HAP-1 (cell line): ENCODE measurements at places on chromosomes 12 and 14.
A peak's percentile ranks its signal among the peaks of the same experiment; 100 is the strongest.

- no peak for DNase-seq
Measured at GRCh38 chr12:57237932-57238853, 8.7 kb downstream of the SHMT2 start.

GRCh38 chr12:30925607-30926242 lies 823 bp upstream of the TSPAN11 start:
- no peak for DNase-seq

GRCh38 chr12:64625243-64626077 lies 15.2 kb downstream of the RASSF3 start:
- peak; percentile 38 for DNase-seq

DNA sequence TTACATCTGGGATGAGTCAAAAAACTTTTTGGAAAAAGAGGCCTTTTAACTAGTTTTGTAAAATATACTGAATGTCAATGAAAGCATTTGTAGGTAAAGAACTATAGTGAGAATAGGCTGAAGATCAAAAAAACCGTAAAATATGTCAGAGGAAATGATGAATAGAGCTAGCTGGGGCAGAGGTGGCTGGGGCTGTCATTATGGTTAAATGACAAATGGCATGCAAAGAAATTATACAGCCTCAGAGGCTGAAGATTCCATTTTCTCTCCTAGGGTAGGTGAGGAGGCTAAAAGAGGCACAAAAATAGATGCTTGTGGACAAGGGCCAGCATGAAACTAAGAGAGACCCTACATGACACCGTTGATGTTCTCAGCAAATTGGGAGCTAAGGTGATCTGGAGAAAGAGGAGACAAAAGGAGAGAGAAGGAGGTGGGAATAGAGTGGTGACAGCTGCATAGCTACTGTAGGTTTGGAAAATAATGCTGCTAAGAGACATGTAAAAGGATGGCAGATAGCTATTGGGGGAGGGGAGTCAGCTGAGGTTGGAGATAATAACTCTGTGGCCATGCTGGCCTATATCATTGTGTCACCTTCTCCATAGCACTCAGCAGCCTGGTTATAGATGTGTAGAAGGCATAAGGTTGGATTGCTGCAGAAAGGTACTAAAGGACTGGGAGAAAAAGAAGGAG lies 63.8 kb downstream of the ABCC9 start:
- DNase-seq = no peak

DNA sequence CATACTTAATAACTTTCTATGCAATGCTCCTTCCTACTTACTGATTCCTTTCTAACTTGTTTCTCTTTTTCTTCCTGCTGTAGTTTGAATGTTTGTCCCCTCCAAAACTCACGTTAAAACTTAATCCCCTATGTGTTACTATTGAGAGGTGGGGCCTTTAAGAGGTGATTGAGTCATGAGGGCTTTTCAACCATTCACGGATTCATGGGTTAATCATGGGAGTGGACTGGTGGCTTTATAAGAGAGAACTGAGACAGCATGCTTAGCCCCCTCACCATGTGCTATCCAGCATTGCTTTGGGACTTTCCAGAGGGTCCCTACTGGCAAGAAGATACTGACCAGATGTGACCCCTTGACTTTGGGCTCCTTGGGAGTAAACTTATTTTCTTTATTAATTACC lies 66.0 kb upstream of the TRIM9 start:
- DNase-seq = no peak

GRCh38 chr14:74866708-74867389 lies 9.1 kb downstream of the PROX2 start:
- DNase-seq = no peak

DNA sequence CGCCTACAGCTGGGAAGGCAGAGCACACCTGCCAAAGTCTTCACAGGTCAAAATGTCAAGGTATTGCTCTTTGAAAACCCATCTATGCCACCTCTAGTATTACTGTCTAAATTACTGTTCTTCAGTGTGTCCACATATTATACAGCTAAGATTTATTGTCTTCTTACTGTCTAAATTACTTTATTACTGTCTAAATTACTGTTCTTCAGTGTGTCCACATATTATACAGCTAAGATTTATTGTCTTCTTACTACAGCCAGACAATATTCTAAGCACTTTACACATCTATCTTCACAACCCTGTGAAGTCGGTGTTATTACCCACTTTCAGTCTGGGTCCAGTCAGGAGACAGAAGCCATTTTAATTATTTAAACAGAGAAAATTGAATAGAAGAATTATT lies 173.9 kb downstream of the MYRFL start:
- no peak for DNase-seq

DNA sequence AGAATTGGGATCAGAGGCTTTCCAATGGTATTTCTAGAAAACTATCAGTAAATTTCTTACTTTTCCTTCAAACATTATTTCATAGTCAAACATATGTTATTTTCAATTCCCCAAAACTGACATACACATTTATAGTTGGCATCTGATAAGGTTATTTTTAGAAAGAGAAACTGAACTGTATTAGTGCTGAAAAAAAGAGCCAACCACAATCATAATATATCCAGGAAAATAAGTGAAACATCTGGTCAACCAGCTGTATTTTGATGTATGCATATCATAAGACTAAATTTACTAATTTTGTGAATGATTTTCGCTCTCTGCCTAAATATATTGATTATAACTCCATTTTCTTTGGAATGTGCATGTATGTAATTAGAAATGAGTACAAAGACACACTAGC lies 554.2 kb downstream of the FLRT2 start:
- DNase-seq = no peak

- DNase-seq = peak; percentile 80
Measured at GRCh38 chr12:113392988-113393579, 10.6 kb downstream of the SDS start.

DNA sequence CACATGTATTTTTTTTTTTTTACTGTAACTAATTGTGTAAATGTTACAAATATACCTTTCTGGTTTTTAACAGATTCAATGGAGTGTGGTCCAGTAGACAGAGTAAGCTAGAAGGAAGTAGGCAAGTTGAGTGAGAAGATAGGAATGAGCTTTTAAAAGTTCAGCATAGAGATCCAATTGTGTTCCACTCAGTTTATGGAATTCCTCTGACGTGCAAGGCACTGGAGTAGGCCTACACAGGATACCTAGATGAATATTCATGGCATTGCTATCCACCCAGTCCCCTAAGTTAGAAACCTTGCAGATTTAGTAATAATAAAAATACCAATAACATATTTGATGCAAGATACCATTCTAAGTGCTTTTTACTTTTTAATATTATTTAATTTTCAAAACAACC lies 225.6 kb upstream of the ARID2 start:
- no peak for DNase-seq

DNA sequence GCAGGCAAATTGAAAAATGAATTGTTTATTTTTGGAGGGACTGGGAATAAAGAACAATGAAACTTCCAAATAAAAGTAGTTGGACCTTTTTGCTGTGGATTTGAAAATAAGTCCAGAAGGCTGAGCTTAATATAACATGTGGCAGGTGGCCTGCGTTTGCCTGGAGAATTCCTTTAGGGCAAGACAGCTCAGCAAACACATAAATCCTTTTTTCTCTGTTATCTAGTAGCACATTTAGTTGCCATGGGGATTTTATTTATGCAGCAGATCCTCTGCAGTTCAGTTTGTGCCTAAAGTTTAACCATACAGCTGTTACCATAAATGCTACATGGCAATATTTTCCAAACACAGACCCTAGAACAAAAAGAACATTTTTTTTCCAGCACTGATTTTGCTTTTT lies 180.0 kb downstream of the NPAS3 start:
- no peak for DNase-seq

- no peak for DNase-seq
Measured at GRCh38 chr14:93747560-93747959, 40.7 kb downstream of the PRIMA1 start.

- DNase-seq = no peak
Measured at GRCh38 chr14:54138024-54138353, 181.4 kb upstream of the BMP4 start.

- no peak for DNase-seq
Measured at GRCh38 chr14:33631021-33631420, 319.9 kb downstream of the EGLN3 start.

DNA sequence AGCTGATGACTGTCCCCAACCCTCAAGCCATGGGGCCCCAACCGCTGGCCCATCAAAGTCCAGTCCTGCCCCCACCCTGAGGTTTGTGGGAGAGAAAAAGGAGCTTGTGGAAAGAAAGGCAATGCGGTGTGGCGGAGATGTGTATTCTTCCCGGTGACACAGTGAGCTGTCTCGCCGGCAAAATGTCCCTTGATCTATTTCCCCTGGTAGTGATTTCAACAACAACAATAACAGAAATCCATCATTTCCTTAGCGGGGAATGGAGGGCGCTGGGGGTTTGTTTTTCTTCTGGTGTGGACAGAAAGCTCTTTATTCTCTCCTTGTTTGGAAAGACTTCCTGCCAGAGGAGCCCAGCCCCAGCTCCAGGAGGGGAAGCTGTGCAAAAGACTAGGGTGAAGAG lies 93.7 kb upstream of the LHX5 start:
- no peak for DNase-seq

DNA sequence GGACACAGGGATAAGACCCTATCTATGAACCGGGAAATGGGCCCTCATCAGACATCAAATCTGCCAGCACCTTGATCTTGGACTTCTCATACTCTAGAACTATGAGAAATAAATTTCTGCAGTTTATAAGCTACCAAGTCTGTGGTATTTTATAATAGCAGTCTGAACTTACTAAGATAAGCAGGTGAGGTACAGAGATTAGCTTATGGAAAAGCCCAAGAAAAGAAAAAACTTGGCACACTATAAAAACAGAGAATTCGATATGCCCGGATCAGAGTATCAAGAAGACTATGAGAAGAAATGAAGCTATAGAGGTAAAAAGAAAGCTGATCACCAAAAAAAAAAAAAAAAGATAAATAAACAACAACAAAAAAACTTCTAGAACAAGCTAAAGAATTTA lies 52.6 kb downstream of the EEA1 start:
- DNase-seq = no peak

DNA sequence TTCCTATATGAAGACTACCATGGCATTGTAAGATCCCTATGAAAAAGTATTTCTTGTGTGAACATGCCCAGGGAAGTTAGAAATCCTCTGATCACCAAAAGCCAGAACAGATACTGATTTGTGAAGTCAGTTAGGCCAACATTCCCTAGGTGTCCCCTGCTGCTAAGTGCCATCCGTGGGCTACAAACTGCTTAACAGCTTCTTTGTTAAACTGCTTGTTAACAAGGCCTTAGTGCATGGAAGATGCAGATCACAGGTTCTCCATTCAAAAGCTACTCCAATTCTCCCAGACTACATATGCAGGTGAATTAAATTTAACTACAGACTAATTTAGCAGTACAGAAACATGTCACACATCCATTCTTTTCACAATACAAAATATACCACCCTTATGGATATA lies 108.2 kb downstream of the PRICKLE1 start:
- peak; percentile 38 for DNase-seq

DNA sequence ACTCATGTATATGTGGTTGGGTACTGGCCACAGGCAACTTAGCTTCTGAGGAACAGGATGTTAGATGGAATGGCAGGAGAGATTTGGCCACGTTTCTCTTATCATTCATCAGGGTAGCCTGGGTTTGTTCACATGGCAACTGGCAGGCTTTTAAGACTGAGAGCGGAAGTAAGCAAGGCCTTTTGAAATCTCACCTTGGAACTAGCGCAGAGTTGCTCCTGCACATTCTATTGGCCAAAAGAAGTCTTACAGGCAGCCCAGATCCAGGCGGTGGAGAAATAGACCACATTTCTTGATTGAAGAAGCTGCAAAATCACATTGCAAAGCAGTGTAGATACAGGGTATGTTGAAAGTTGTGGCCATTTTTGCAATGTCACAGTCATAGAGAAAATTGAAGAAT lies 3.7 kb downstream of the CLEC4A start:
- no peak for DNase-seq

DNA sequence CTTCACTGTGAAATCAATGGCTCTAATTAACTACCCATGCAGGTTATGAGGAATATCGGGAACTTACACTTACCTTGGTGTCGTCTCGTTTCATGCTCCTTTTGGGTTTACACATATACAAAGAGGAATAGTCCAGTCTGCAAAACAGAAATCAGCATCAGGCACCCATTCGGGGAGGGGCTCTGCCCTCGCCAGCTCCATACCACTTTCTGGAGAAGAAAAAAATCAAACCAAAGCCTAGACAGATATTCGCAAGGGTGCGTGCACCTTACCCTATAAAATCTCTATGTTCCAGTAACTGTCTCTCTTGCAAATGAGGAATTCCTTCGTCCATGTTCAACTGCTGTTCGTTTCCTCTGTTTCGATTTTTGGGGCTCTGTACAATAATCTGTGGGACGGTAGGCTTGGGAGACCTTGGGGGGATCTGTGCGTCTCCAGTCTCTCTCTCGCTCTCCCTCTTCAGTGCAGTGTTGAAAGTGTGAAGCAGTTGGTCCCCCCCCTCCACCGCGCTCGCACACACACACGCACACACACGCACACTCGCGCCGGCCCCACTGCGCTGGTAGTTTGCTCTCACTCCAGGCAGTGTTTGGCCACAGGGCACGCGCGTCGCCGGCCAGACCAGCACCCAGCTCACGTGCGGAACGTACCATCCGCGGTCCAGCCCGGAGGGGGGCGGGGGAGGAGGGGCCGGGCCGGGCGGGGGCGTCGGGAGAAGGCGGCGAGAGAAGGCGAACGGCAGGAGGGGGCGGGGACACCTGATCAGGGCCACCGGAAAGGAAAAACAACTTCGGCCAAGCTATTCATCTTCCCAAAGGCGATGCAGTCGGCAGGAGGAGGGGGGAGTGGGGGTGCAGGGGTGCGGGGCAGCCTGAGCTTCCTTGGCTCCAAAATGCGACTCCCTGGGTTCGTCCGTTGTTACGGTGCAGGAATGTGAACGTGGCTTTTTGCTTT lies at the start of gene BHLHE41:
TSS of gene BHLHE41 (minus strand) at position 592 of the 954 bp plus-strand sequence. CDS start at position 334, 258 bp downstream.
- DNase-seq = peak; percentile 79

- DNase-seq = no peak
Measured at GRCh38 chr14:69674546-69675244, 63.3 kb downstream of the SUSD6 start.

GRCh38 chr12:32331133-32331532 lies 68.2 kb upstream of the FGD4 start:
- DNase-seq = no peak

DNA sequence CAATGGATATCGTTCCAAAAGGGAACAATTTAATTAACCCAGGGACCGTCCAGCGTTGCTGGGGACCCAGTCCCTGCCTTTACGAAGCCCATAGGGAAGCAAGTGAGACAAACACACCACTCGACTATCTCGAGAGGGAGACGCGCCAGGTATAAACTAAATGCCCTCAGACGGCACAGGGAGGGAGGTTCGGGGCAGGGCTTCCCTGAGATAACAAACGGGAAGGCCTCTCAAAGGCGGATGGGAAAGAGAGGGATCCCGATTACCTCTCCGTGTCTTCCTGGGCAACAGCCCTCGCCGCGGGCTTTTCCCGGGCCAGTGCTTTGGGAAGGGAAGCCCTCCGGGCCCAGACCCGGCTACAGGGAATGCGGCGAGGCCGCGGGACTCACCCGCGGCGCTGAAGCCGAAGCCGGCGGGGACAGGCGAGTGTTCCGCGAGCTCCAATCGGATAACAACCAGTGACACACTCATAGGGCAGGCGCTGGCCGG lies 390 bp downstream of the BRAP start:
- DNase-seq = no peak
